Activated T-cell treated with anti-CD3 and anti-CD28 coated beads, Interleukin-2, amount 50 U/mL, for 24 hours (primary cell): ENCODE measurements at places on chromosomes 2 and 18.
A peak's percentile ranks its signal among the peaks of the same experiment; 100 is the strongest.

DNA sequence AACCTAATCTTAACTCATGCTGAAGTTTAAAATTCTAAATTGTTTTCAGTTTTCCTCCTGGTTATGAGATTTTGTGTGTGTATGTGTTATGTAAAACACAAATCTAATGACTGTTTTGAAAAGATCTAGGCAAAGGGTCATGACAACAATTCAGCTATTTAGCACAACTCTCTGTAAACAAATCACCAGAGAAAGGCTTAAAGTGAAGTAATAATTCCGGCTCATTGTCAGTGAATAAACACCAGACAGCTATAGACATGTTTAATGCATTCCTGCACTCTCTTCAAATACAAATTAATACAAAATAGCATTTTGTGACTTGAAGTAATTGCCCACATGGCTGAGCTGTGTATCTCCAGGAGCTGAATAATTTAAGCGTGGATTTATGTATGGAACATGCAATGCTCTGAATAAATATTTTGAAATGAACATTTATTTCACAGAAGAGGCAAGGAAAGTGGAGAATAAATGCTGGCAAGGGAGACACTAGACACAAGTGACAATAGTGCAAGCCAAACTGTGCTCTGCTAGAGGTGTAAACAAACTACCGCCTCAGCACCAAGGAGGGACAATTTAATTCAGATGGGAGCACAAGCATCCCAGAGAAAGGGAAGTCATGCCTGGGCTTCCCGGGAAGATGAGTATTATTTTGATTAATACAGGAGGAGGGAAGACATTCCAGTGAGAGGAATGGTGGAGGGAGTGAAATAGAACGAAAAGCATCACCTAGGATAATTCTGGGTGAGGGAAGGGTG, 133.6 kb upstream of the XPO1 start:
- DNase-seq: no peak

- DNase-seq: no peak
Observed at GRCh38 chr18:79549638-79550000, 130.0 kb upstream of the CTDP1 start.

DNA sequence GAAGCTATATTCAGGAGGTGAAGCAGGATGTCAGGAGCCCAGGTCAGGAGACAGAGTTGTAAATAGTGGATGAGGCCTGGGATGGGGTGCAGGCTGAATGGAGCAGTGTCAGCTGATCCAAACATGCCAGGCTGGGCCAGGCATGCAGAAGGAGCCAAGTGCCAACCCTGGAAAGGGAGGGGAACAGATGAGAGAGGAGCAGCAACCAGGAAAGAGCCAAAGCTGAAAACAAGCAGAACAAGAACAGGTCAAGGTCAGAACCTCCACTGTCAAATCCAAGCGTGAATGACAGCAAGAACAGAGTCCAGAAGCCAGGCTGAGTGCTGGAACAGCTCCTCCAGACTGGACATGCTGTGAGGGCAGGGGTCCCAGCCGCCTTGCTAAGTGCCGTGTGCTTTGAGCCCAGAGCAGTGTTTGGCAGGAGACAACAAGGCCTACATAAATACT, 49.2 kb upstream of the PPP1CB start:
- DNase-seq: no peak

- DNase-seq: no peak
Observed at GRCh38 chr2:186537019-186537418, 51.0 kb downstream of the ZC3H15 start.

GRCh38 chr2:30185178-30185577, 38.4 kb downstream of the YPEL5 start:
- DNase-seq: no peak

DNA sequence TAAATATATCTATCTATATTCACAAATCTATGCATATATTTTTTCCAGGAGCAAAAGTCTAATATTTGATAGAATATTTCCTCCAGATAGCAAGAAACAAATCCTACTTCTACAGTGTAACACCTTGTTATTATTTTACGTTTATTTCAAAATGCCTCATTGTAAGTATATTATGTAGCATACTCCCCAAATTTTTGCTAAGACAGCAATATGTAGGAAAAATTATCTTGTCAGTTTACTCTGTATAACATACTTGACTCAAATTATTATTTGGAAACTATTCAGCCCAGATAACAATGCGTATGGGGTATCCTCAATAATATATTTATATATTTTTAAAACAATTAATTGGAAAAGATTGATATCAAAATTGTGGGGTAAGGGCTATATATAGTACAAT, 313.2 kb downstream of the NR4A2 start:
- no peak for DNase-seq

GRCh38 chr2:9152975-9153642, 53.5 kb upstream of the ASAP2 start:
- no peak for DNase-seq

- no peak for DNase-seq
Observed at GRCh38 chr2:223824301-223824700, 13.1 kb downstream of the AP1S3 start.

- no peak for DNase-seq
Observed at GRCh38 chr2:112006076-112006410, 49.0 kb upstream of the TMEM87B start.

DNA sequence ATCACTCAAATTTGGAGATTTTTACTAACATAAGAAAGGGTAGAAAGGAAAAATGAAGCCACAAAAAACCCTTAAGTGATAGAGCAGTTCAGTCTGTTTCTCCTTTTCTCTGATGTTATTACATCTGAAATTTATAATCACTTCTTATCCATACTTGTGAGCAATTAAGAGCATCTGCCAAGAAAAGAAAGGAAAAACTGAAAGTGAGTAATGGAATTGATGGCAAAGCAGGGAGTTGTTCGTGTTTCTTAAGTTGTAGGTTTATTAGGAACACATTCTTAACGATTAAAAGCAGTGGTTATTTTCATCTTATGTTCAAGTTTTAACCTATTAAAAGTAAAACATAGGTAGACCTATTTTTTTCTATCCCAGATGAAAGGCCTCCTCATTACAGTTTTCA, 277.7 kb downstream of the RND3 start:
- DNase-seq: no peak

DNA sequence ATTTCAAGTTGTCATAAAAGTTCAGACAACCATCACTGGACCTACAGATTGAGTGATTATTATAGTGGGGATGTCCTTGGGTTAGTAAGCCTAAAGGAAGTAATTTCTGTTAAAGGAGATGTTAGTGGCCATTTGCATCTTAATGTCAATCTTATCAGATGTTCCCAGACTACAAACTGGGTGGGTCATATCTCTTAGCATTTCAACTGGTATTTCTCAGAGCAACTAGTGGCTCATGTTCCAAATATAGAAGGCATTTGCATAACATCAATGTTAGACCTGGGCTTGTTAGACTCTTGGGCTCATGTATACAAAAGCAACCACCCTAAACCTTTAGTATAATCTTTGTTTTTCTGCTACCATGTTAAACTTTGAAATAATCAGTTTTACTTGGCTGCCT, 17.9 kb downstream of the PLEKHA3 start:
- no peak for DNase-seq

GRCh38 chr2:60884800-60885199, 3.4 kb downstream of the REL start:
- no peak for DNase-seq

GRCh38 chr2:18132697-18133096, 254.2 kb downstream of the KCNS3 start:
- no peak for DNase-seq

GRCh38 chr2:25215232-25215631, 46.9 kb upstream of the POMC start:
- DNase-seq: no peak

GRCh38 chr18:48780201-48780912, 170.4 kb downstream of the SMAD7 start:
- no peak for DNase-seq

- no peak for DNase-seq
Observed at GRCh38 chr18:57461652-57462269, 26.6 kb downstream of the ONECUT2 start.

DNA sequence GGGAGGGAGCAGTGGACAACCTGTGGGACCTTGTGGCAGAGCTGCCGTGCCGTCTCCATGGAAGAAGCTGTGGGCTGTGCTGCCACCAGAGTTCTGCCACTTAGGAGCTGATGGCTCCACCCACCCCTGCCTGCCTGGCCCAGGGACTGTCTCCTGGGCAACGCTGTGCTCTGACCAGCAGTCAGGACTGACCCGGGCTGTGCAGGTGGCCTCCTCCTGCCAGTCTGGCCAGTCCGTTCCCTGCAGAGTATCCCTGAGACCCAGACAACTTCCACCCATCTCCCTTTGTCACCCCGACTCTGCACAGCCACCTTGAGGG, 12.8 kb downstream of the ASIC4 start:
- no peak for DNase-seq

- DNase-seq: no peak
Observed at GRCh38 chr2:144382849-144383248, 137.1 kb downstream of the ZEB2 start.

- DNase-seq: no peak
Observed at GRCh38 chr2:105409717-105410116, 10.9 kb upstream of the FHL2 start.

DNA sequence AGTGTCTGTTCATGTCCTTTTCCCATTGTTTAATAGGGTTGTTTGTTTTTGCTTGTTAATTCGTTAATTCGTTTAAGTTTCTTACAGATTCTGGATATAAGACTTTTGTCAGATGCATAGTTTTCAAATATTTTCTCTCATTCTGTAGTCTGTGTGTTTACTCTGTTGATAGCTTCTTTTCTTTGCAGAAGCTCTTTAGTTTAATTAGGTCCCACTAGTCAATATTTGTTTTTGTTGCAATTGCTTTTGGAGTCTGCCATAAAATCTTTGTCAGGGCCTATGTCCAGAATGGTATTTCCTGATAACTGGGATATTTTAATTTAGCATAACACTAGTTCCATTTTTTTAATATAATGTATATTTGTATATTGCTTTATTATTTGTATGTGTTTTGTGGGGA, 1380.1 kb downstream of the SUCLG1 start:
- no peak for DNase-seq

- DNase-seq: no peak
Observed at GRCh38 chr2:19041434-19042041, 316.9 kb downstream of the OSR1 start.

GRCh38 chr18:12048010-12048826, 45.4 kb upstream of the ANKRD62 start:
- DNase-seq: no peak

- DNase-seq: no peak
Observed at GRCh38 chr2:71560638-71561011, 107.3 kb downstream of the DYSF start.

DNA sequence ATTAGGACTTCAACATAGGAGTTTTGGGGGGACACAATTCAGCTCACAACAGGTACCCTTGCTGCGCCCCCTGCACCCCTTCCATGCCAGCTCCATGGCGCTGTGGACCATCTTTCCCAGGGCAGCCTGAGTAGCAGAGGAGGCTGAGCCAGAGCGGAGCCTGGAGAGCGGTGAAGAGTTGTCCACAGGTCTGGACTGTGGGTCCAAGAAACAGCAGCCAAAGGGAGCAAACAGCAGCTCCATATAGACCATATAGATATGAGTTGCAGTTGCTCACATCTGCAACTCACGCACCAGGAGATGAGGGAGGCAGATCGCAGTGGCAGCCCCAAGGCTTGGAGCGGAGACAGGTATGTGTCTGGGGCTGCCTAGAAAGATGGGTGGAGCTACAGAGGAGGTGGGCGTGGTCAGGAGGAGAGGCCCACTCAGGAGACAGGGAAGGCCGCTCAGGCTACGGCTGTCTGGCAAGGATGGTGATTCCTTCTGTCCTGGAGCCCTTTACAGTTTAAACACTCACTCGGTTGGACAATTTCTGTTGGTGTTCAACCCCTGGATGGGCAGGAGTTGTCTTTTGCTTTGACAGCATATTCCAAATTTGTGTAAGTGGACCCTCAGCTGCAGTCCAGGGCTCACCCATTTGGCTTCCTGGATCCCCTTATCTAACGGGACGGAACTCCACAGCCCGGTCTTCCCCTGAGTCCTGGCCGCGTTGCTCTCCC, 155.1 kb downstream of the LPIN1 start:
- no peak for DNase-seq

- peak; percentile 43 for DNase-seq
Observed at GRCh38 chr18:74493689-74494088, 2.5 kb upstream of the CNDP2 start.

DNA sequence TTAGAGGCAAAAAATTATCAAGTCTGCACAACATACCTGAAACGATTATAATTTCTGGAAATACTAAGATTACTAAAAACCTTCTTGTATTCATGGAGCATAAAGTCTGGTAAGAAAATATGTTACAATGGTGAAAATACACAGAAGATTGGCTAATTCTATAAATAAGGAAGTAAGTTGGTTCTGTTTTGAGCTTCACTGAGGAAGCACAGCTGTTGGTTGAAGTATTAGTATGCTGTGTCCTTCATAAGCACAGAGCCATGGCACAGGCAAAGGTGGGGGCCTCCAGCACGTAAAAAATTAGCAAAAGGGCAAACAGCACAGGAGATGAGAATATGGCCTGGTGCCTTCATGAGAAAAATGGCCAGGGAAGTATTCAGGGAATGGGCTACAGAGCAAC, 40.4 kb upstream of the ANKRD62 start:
- no peak for DNase-seq

- no peak for DNase-seq
Observed at GRCh38 chr18:32257084-32257785, 67.4 kb downstream of the MEP1B start.

- no peak for DNase-seq
Observed at GRCh38 chr2:228678110-228678509, 496.6 kb upstream of the SPHKAP start.

DNA sequence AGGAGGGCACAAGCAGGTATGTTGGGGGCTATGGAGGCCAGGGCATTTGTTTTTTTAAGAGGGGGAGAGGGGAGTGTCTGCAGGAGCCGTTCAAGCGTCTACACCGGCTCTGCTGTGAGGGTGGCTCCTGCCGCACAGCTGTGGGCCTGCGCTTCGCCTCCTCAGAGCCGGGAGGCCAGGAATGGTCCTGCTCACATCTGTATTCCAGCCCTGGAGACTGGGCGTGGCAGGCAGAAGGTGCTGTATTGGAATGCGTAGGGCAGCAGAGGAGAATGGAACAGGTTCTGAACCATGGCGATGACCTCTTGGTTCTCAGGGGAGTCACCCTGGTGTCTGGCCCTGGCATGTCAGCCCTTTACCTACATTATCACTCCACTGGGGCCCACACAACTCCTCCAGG, 26.8 kb upstream of the INHBB start:
- DNase-seq: no peak

GRCh38 chr18:38369772-38370690, 804.4 kb upstream of the CELF4 start:
- DNase-seq: no peak
